CD4-positive, CD25-positive, alpha-beta regulatory T cell (primary cell): ENCODE measurements at places on chromosomes 1 and 21.

DNA sequence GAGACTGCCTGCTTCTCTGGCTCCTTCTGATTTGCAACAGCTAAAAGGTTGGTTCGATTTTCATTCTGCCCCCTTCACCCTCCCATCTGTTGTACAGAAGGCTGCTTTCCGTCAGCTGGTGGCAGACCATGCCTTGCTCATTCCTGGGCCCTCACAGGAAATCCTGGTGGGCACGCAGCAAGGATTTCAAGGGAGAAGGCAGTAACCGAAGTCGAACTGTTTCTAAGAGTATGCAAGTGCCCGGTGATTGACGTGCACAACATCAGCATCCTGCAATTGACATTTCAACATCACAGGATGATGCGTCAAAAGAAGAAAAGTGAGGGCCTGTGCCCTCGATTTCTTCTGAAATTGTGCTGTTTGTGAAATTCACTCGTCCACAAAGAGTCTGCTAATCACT lies 83.8 kb downstream of the PLPP3 start:
- H3K27me3 ChIP-seq, result no peaks in the 10 kb centered on the region
- no peak for DNase-seq
- H3K27ac ChIP-seq, result no peak overlapping the region

GRCh38 chr21:33112151-33112550 lies 42.2 kb downstream of the OLIG1 start:
- peaks cover 12% of the 10 kb centered on the region for H3K4me1 ChIP-seq
- H3K27me3 ChIP-seq, result peaks cover 26% of the 10 kb centered on the region
- no peak overlapping the region for H3K27ac ChIP-seq
- no peak for DNase-seq
- H3K36me3 ChIP-seq, result no peaks in the 10 kb centered on the region
- H3K4me3 ChIP-seq, result no peak overlapping the region

DNA sequence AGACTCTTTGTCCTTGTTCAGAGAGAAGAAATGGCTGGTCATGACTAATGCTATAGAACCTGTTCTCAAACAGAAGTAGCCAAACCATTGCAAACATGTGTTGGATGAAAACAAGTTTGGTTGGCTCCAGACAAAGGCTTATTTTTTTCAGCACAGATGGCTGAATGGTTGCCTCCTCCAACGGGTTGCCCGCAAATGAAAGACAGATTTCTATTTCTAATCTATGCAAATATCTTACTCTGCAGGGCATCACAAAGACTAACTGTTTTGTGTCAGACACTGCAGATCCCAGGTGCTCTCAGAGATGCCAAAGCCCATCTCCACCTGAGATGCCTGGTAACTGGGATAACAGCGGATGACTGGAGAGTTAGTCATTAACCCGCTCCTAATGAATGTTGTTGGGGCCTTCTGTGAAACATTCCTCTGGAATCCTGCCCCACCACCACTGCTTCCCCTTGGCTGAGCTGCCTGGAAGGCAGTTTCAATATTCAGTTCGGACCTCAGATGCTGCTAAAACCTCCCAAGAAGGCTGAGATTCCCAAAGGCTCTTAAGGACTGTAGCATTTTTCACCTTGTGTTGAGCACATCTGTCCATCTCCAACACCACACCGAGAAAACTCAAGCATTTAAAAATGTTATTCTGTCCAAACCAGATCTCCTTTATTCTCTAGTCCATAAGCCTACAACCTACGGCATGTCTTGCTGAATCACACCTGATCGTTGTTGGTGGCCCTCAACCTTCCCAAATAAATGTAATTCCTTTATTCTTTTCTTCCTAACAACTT lies 104.4 kb downstream of the PTPN14 start:
- no peak overlapping the region for H3K4me3 ChIP-seq
- H3K27me3 ChIP-seq, result no peaks in the 10 kb centered on the region
- no peak overlapping the region for H3K27ac ChIP-seq

- H3K4me3 ChIP-seq, result no peak overlapping the region
- H3K27ac ChIP-seq, result no peak overlapping the region
- peaks cover 6% of the 10 kb centered on the region for H3K27me3 ChIP-seq
- no peaks in the 10 kb centered on the region for H3K4me1 ChIP-seq
- no peaks in the 10 kb centered on the region for H3K36me3 ChIP-seq
Observed at GRCh38 chr1:100612540-100612939, 74.6 kb downstream of the GPR88 start.

- no peaks in the 10 kb centered on the region for H3K36me3 ChIP-seq
- no peaks in the 10 kb centered on the region for H3K4me1 ChIP-seq
- no peaks in the 10 kb centered on the region for H3K27me3 ChIP-seq
- no peak overlapping the region for H3K4me3 ChIP-seq
- no peak for DNase-seq
Observed at GRCh38 chr1:243751506-243751905, 98.5 kb downstream of the AKT3 start.
